ENCODE measurements at places on chromosomes 2 and 18.

DNA sequence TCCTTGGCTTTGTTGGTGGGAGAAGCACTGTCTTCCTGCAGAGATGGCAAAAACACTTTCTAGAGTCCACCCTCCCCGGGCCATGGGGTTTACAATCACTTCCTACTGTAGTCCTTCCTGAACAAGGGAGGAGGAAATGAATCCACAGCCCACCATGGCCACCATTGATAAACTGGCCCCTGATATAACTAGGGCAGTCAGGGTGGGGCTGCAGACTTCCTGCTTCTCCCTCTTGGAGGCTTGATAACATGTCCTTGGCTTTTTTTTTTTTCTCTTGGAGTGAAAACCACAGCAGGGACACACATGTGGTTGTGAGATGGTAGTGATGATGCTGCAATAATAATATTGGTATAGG is 437.8 kb downstream of the ZNF521 start:
- no peak for DNase-seq

- no peak for DNase-seq
Observed at GRCh38 chr18:31454066-31454708, 6.6 kb downstream of the DSG3 start.

- no peak for DNase-seq
Observed at GRCh38 chr2:232421189-232421785, 14.6 kb downstream of the ALPG start.

GRCh38 chr2:177322801-177323261 is 58.3 kb upstream of the NFE2L2 start:
- no peak for DNase-seq

DNA sequence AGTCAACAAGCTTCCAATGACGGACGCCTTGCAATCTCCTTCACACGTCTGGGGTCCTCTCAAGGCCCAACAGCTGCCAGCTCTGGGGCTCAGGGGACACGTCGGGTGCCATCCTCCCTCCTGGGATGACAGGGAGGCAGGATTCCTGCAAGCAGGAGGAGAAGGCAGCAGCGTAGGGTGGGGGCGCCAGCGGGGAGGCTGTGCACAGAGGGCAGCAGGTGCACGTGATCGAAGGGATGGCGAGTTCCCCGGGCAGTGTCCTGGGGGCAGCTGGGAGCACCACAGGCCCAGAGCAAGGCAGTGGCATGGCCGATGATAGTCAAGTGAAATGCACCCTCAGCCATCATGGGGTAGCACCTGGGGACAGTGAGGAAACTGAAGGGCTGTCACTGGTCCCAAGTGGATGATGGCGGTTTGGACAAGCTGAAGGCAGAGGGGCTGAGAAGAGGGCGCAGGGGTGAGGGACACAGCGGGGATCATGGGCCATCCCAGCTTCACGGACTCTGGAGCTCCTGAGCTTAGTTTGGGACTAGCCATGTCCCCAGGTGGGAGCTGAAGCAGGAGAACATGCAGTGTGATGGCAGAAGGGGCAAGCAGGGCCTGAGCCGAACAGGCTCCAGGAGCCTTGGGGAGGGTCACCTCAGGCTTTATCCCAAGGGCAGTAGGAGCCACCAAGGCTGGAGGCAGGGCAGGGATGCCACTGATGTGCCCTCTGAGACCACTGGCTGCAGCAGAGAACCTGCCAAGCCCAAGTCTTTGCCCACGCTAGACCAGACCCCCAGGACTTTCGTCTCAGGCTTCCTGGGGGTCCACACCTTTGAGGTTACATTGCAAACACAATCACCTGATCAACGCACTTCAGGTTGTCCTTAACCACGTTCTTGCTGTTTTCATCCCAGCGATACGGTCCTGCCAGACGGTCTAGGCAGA is 16.3 kb upstream of the SNED1 start:
- no peak for DNase-seq

GRCh38 chr2:113124181-113124961 is 3.0 kb upstream of the IL1RN start:
- DNase-seq = no peak

- no peak for DNase-seq
Observed at GRCh38 chr2:207403141-207403540, 126.6 kb upstream of the CREB1 start.

Measured in activated naive CD4-positive, alpha-beta T cell treated with anti-CD3 and anti-CD28 coated beads, Interleukin-2, amount 50 U/mL, for 72 hours (primary cell).